ENCODE measurements at places on chromosomes 1 and 21. TPM values are rescaled to one million over a fixed set of nuclear protein-coding genes. Genes with fewer than 3 reads are reported as not detected.

DNA sequence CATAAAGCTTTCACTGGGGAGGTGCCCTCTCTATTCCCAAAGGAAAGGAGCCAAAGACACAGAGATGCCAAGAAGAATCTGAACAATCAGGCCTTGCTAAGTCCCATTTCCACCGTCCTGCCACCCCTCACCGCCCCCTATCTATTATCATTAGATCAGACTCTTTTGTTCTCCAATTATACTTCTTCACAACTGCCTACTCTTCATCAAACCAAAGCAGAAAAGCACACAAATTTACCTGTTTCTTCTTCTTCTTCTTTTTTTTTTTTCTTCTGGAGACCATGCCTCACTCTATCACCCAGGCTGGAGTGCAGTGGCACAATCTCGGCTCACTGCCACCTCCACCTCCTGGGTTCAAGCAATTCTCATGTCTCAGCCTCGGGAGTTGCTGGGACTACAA lies 43.1 kb upstream of the ARHGEF10L start:
- no peak for DNase-seq

DNA sequence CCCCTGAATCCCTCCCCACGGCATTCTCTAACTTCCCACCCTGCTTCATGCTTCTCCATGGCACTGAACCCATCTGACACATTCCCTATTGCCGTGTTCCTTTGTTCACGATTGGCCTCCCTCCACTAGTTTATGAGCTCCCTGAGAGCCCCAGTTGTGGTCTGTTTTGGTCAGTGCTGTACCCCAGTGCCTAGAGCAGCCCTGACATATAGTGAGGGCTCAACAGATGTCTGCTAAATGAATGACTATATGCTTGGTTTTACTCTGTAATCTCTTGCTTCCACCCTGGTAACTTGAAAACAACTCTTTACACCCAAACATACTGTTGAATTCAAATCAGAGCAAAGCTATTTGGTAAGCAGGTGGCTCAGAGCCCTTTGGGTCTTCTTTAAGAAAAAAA lies 171.1 kb upstream of the EDN2 start:
- DNase-seq = no peak

DNA sequence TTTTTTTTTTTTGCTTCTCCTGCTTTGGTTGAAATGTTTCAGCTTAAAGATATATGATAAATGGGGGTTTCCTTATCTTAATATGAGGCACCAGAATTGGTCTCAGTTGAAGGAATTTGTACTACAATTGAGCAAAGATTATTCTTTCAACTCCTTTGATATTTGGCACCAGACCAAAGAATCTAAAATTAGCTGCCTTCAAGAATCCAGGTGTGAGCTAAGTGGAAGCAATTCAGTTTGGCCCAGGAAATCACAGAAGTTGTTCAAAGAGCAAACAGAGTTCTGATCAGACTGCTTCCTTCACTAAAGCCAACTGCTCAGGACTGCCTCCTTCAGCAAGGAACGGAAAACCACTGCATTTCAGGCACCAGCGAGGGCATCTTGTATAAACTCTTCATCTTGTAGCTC lies 68.3 kb upstream of the BCAR3 start:
- DNase-seq = no peak

MMEL1 gene
- total RNA-seq = 7.3 TPM

Data from frontal cortex (tissue), 4 donors.